Inflammatory macrophage (primary cell): ENCODE measurements at places on chromosomes 16 and 17.

DNA sequence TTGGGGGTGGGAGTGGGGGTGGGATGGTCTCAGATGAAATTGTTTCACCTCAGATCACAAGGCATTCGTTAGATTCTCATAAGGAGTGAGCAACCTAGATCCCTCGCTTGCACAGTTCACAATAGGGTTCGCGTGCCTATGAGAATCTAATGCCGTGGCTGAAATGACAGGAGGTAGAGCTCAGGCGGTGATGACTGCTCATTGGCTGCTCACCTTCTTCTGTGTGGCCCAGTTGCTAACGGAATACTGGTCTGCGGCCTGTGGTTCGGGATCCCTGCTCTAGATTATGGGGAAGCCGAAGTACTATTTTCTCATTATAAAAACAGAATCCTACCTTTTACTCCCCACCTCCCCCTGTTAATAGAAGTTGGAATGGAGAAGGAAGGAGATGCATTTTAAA is 18.9 kb downstream of the CLTC start:
- DNase-seq = no peak

GRCh38 chr16:48075398-48075797 is 80.4 kb downstream of the ABCC12 start:
- no peak for DNase-seq

GRCh38 chr16:12794486-12795387 is 8.9 kb downstream of the CPPED1 start:
- DNase-seq = no peak

GRCh38 chr16:56190677-56191155 is 573 bp upstream of the GNAO1 start:
- DNase-seq = no peak

GRCh38 chr16:12653820-12654392 is 149.8 kb downstream of the CPPED1 start:
- no peak for DNase-seq

- peak; percentile 48 for DNase-seq
Observed at GRCh38 chr17:7307686-7308624, 527 bp downstream of the EIF5A start.

- no peak for DNase-seq
Observed at GRCh38 chr16:48622456-48623303, 12.7 kb upstream of the N4BP1 start.

DNA sequence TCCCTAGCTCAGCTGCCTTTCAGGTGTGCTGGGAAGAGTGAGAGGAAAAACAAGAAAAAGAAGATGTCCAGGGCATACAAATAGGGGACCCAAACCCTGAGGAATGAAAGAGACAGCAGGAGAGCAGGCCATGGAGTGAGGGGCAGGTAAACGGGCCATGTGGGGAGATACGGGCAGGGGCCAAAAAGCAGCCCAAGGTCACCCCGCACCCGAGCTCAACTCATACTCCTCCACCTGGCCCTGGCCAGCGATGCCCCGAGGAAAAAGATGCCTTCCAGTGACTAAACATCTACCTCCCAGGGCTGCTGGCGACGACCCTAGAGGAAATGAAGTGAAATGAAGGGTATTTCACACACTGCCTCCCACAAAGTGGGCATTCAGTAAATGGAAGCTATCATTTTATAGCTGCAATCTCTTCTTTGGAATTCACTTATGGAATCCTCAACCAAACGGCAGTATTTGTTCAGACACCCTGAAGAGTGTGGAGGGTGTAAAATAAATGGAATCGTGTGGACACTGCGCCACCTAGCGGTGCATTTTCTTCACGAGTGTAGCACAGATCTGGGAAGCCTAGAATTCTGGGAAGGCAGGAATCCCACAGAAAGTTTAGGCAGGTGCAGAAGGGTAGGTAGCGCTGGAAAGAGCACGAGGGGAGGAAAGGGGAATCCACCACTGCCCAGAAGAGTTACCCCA is 14.9 kb downstream of the ELAC2 start:
- DNase-seq = peak; percentile 56

DNA sequence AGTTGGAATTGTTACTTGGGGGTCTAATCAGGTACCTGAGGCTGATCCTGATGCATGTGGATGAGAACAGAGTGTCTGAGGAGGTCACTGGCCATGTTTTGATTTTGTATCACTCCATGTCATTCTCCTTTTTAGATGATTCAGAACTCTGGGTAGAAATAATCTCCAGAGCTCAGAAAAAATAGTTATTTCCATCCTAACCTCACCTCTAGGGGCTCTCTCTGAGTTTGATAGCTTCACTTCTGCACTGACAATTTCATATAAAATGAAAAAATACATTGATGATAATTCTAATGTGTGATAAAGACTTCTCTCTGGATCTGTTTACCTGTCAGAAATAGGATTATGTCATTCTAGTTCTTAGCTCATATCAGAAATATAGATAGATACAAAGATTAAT is 6.2 kb upstream of the KRT12 start:
- DNase-seq = no peak

DNA sequence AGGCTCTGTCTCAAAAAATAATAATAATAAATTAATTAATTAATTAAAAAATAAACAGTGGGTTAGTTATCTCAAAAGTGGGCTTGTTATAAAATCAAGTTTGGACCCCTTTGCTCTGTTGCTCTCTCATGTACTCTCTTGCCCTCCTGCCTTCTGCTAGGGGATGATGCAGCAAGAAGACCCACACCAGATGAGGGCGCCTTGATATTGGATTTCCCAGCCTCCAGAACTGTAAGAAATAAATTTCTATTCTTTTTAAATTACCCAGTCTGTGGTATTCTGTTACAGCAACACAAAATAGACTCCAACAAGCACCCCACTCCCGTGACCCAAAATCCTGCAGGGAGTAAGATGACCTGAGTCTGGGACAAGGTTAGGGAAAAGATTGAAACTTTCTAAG is 2.1 kb upstream of the ZNF652 start:
- DNase-seq = no peak

GRCh38 chr16:28210264-28210663 is 1.5 kb downstream of the XPO6 start:
- no peak for DNase-seq

DNA sequence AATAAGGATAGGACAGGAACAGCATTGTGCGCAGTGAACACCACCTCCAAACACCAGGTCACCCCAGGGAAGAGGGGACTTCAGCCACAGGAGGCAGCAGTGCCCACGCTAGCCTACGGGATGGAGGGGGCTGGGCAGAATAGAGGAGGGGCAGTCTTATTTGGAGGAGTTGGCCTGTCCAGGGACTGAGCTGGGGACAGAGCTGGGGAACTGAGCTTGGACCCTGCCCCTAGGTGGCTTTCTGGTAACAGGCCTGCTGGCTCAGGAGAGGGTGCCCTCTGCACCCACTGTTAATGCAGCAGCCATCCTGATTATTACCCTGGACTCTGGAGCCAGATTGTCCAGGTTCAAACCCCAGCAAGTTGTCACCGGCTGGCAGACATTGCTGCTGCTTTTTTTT is 9.3 kb downstream of the CCDC102A start:
- DNase-seq = no peak

DNA sequence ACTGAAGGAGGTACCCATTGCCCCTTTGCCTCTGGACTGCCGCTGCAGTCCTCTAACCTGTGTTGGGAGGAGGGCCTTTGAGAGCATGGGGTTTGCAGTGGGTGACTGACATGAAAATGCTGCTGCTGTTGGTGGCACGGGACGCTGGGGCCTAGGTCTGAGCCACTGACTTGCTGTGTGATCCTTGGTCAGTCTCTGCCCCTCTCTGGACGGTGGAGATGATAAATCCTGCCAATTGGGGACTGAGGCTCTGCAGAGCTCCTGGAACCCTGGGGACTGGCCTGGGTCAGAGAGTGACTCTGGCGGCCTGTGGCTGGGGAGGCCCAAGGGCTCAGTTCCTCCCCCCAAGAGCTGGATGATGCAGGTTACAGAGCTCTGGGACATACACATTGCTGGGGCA is 6.1 kb upstream of the PYDC1 start:
- DNase-seq = no peak

DNA sequence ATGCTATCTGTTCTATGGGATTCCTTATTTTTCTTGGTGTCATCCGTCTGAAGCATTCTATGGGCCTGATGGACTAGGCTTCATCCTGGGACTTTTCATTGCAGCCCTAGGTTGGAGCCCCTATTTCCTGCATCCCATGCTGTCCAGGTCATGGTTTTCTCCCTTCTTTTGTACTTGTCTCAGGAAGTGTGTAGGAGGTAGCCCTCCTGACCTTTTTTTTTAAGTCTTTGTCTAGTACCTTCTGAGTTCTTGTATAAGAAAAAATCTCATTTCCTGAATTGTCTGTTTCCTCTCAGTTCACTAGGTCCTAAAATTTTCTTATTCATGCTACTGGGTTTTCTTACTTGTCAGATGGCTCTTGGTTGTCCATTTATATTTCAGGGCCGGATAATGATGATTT is 6.0 kb downstream of the NDEL1 start:
- no peak for DNase-seq

DNA sequence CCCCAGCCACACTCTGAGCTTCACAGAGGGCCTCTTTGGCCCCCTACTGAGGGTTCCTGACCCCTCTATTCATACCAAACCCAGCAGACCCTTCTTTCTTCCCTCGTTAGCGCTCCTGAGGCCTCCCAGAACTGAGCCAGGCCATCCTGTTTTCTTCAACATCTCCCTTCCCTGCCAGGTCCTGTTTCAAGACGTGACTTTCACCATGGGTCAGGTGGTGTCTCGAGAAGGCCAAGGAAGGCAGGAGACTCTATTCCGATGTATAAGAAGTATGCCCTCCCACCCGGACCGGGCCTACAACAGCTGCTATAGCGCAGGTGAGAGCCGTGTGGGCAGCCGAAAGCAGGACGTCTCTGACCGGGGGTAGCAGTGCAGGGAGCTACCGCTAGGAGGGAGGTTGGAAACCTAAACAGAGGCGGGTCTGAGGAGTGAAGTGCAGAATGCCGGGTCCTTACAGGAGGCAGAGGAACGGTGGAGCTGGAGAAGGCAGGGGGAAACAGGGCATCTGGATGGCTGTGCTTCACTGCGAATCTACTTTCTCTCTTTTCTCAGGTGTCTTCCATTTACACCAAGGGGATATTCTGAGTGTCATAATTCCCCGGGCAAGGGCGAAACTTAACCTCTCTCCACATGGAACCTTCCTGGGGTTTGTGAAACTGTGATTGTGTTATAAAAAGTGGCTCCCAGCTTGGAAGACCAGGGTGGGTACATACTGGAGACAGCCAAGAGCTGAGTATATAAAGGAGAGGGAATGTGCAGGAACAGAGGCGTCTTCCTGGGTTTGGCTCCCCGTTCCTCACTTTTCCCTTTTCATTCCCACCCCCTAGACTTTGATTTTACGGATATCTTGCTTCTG is 1.3 kb upstream of the SENP3 start:
- peak; percentile 62 for DNase-seq

DNA sequence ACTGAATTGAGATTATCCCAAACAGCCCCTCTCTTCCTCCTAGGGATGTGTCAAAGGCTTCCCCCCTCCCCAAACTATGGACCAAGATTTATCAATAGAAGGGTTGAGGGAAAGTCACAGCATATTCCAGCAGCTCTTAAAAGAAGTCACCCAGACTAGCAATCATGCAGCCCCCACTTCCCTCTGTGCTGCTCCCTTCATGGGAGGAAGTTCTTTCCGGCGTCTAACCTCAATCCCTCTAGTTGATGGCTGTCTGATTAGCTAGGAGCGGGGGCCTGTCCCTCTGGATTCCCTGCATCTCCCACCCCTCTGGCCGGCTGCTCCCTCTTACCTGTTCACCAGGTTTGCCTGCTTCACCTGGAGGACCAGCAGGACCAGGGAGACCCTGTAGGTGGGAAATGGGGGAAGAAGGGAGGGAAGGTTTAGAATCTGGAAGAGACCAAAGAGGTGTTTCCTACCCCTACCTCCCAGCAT is 9.2 kb downstream of the COL1A1 start:
- DNase-seq = peak; percentile 19

GRCh38 chr17:80870401-80870800 is 121.2 kb upstream of the CHMP6 start:
- peak; percentile 44 for DNase-seq
